Osteoblast (primary cell): ENCODE measurements at places on chromosomes 3 and 15. TPM values are rescaled to one million over a fixed set of nuclear protein-coding genes. Genes with fewer than 3 reads are reported as not detected.

Gene MESP2
- 0.72 and 1.5 TPM in 2 replicates for total RNA-seq

Gene CYP1A2
- total RNA-seq, result not detected in 2 replicates

Gene RAD51
- total RNA-seq, result 1.8 TPM in 2 replicates

Gene PRSS50
- not detected in 2 replicates for total RNA-seq

Gene MEGF11
- total RNA-seq, result not detected in 2 replicates

Gene GOLGA6D
- total RNA-seq, result not detected in 2 replicates

Gene CYFIP1
- total RNA-seq, result 104 and 107 TPM in 2 replicates

Gene LAMB2
- 355 and 450 TPM in 2 replicates for total RNA-seq

Gene SMCO1
- total RNA-seq, result not detected in 2 replicates

Gene NEK10
- 58.6 and 69.8 TPM in 2 replicates for total RNA-seq

Gene IGDCC3
- total RNA-seq, result 0.29 TPM in 1 of 2 replicates, not detected in the other

Gene LTF
- 0.59 and 0.72 TPM in 2 replicates for total RNA-seq
